ENCODE measurements at places on chromosomes 7 and 10. TPM values are rescaled to one million over a fixed set of nuclear protein-coding genes. Genes with fewer than 3 reads are reported as not detected.

FLNC gene
- total RNA-seq = 136 TPM

ZCWPW1 gene
- total RNA-seq = 4.2 TPM

CFAP69 gene
- 19.1 TPM for total RNA-seq

GRID1 gene
- total RNA-seq = 3.9 TPM

GNG11 gene
- 48.1 TPM for total RNA-seq

GPC2 gene
- 3.7 TPM for total RNA-seq

RPEL1 gene
- total RNA-seq = not detected

ARHGEF35 gene
- 6.5 TPM for total RNA-seq

FAM13C gene
- total RNA-seq = 34.5 TPM

NOS3 gene
- total RNA-seq = 6.0 TPM

PRSS37 gene
- not detected for total RNA-seq

SH2D4B gene
- total RNA-seq = 0.16 TPM

STEAP4 gene
- total RNA-seq = 13.2 TPM

MRC1 gene
- 41.2 TPM for total RNA-seq

RSBN1L gene
- 58.4 TPM for total RNA-seq

TMEM209 gene
- 18.6 TPM for total RNA-seq

CD36 gene
- 399 TPM for total RNA-seq

CALML5 gene
- not detected for total RNA-seq

C10orf53 gene
- total RNA-seq = not detected

NRG3 gene
- 1.5 TPM for total RNA-seq

ADAM8 gene
- total RNA-seq = 3.0 TPM

GET4 gene
- total RNA-seq = 11.6 TPM

TLX1 gene
- total RNA-seq = not detected

RELN gene
- total RNA-seq = 26.3 TPM

PNLIPRP3 gene
- not detected for total RNA-seq

POMZP3 gene
- total RNA-seq = 3.0 TPM

HOGA1 gene
- total RNA-seq = 0.53 TPM

PCGF6 gene
- total RNA-seq = 14.9 TPM

GBX1 gene
- not detected for total RNA-seq

DUSP5 gene
- 8.5 TPM for total RNA-seq

FAM25G gene
- not detected for total RNA-seq

WNT16 gene
- total RNA-seq = 0.16 TPM

PRRT4 gene
- 1.4 TPM for total RNA-seq

RP9 gene
- total RNA-seq = 7.8 TPM

MYL10 gene
- 0.63 TPM for total RNA-seq

WNT8B gene
- 0.11 TPM for total RNA-seq

EN2 gene
- not detected for total RNA-seq

SLC13A1 gene
- not detected for total RNA-seq

KLF6 gene
- 69.8 TPM for total RNA-seq

TAS2R5 gene
- total RNA-seq = 6.5 TPM

OR13A1 gene
- 0.85 TPM for total RNA-seq

MNX1 gene
- total RNA-seq = not detected

DNAJC12 gene
- total RNA-seq = 9.8 TPM

PRPS1L1 gene
- not detected for total RNA-seq

GPR26 gene
- total RNA-seq = not detected

CPED1 gene
- total RNA-seq = 78.4 TPM

NOC3L gene
- 43.2 TPM for total RNA-seq

DNAJC2 gene
- total RNA-seq = 21.9 TPM

MBL2 gene
- not detected for total RNA-seq

FAM25C gene
- not detected for total RNA-seq

GFRA1 gene
- total RNA-seq = 60.9 TPM

MACC1 gene
- 7.1 TPM for total RNA-seq

Measured in urinary bladder (tissue), 4 donors.